ENCODE measurements at places on chromosomes 1 and 21.

DNA sequence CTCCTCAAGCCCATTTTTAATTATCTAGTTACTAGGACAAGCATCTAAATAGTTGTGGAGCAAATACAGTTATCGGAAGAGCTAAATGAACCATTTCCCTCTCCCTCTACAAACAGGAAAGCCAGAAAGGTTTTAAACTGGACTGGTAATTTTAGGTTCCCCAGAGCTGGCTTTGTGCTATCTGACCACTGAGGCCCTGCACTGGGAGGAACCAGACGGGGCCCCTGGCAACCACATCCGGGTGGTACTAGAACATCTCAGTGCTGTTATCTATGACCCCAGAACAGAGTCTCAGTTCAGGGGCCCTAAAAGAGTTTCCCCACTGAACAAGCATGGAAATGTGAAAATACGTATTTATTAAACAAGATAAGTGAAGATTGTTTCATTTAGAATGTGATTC, 7.7 kb upstream of the RSPH1 start:
- DNase-seq, result no peak

DNA sequence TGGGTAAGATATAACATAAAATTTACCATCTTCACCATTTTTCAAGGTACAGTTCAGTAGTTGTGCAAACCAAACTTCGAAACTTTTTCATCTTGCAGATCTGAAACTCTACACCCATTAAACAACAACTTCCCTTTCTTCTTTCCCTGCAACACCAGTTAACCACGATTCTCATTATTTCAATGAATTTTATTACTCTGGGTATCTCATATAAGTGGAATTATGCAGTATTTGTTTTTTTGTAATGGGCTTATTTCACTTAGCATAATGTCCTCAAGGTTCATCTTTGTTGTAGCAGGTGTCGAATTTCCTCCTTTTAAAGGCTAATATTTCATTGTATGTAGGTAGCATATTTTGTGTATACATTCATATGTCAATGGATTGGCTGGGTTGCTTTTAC, 146.1 kb downstream of the SPATA46 start:
- DNase-seq, result no peak

DNA sequence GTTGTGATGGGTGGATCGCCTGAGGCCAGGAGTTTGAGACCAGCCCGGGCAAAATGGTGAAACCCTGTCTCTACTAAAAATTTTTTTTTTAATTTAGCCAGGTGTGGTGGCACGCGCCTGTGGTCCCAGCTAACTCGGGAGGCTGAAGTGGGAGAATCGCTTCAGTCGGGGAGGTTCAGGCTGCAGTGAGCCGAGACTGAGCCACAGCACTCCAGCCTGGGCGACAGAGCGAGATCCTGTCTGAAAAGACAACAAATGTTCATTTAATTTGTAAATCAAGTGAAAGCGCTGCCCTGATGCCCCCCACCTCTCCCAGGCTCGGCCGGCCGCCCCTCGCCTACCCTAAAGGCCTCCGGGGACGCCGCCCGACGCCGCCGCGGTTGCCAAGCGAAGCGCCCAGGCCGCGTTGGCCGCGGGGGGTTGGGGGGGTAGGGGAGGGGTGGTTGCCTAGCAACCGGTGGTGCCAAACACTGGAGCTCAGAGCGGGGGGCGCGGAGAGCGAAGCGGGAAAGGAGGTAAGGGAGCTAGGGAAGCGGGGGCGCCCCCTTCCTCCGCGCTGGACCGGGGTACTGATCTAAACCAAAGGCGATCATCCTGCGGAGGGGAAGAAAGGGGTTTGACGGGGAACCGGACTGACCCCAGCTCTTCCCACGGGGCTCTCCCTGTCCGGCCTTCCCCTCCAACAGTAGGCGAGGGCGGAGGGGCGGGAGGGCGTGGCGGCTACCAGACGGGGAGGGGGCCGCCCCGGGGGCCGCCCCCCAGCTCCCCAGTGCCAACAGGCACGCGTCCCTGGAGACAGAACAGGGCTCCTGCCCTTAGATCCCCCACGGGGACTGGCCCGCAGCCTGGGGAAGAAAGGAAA, at the start of gene TEKT2:
TEKT2 (plus strand) TSS at position 460 of the 862 bp plus-strand sequence. CDS start 828 bp downstream, outside the sequence.
- DNase-seq, result no peak

DNA sequence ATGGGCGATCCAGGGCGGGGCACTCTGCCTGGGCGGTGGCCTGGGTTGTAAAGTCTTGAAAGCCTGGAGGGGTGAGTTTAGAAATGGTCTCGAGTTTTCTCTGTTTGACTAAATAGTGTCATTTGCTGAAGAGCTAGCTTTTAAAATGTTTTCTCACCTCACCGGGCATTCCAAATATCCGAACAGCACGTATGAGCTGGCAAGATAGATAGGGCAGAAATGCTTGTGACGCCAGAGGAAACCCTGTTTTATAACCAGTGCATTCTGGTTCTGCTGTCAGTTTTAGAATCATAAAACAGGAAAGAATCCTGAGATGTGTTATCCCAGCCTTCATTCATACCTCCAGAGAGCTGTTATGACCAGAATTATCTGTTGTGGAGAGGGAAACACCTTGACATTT, 725 bp downstream of the RTCA start:
- no peak for DNase-seq

DNA sequence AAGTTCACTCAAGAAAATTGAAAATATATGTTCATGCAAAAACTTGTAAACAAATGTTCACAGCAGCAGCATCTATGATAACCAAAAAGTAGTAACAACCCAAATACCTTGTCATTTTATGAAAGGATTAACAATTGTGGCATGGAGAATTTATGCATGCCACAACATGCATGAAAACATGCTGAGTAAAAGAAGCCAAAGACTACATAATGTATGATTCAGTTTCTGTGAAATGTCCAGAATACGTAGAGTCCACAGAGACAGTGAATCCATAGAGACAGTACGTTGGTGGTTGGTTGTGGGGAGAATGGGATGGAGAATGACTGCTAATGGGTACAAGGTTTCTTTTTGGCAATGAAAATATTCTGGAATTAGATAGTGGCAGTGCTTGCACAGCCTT, 148.7 kb downstream of the MAST2 start:
- no peak for DNase-seq

GRCh38 chr1:161921491-161921890, 102.2 kb downstream of the OLFML2B start:
- no peak for DNase-seq
